Mammary epithelial cell (primary cell): ENCODE measurements at places on chromosomes 6 and 20. TPM values are rescaled to one million over a fixed set of nuclear protein-coding genes. Genes with fewer than 3 reads are reported as not detected.

GRCh38 chr6:34005901-34006531 lies 139.9 kb downstream of the GRM4 start:
- no peak for DNase-seq

DNA sequence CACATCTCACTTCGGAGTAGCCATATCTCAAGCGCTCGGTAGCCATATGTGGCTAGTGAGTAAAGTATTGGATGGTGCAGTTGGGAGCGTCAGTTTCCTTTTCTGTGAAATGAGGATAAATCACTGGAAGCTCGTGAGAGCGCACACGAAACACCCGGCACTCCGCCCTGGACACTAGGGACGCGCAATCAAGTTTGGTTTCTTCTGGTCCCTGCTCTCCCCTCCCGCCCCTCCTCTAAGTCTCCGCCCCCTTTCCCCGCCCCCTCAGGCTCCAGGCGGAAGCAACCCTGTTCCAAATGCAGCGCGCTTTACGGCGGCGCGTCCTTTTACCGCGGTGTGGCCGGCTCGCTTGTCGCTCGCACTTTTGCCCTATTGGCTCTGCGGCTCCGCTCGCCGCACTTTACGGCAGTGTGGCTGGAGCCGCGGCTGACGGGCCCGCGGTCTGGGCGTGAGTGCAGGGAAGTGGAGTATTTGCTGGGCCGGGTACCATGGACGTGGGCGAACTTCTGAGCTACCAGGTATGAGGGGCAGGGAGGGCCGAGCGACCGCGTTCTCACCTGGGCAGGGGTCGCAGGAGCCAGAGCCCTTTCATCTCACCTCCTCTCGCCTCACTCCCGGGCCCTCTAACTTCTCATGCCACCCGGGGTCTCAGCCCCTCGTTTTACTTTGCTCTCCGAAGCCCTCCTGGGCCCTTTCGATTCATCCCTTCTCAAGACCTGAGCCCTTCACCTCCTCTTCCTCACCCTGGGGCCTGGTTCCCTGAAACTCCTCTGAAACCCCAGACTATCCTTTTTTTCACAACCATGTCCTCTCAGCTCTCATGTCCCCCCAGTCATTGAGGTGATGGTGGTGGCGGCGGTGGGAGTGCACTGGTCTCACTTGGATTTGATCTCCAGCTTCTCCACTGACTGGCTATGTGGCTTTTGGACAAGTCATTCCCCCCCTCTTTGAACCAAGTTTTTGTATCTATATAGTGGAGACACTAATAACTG lies at the start of gene CTNNBL1:
TSS of gene CTNNBL1 (plus strand) at position 396 of the 992 bp plus-strand sequence. CDS start at position 489, 93 bp downstream.
- DNase-seq = peak; percentile 97

- no peak for DNase-seq
Observed at GRCh38 chr6:24321538-24322162, 36.2 kb downstream of the DCDC2 start.

- no peak for DNase-seq
Observed at GRCh38 chr6:159682295-159682694, 10.7 kb downstream of the SOD2 start.

- peak; percentile 2 for DNase-seq
Observed at GRCh38 chr6:146297815-146298214, 245.8 kb upstream of the RAB32 start.

- peak; percentile 93 for DNase-seq
Observed at GRCh38 chr6:5125152-5126006, 40.2 kb downstream of the PPP1R3G start.

GRCh38 chr20:44182135-44182765 lies 4.7 kb downstream of the JPH2 start:
- DNase-seq = no peak

DNA sequence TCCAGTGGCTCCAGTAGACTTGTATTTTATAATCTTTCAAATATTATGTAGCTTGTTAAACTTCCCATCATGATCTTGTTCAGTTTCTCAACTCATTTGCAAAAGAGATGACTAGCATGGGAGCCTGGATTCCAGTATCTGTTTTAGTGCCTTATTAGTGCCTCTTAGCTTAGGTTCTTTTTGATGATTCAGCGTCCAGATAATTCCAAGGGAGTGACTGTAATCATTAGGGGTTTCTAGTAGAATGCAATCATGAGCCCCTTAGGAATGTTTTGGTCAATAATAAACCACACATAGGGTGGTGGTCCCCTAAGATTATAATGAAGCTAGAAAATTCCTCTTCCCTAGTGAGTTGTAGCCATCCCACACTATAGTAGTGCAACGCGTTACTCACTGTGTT lies 7.0 kb downstream of the CD2AP start:
- DNase-seq = peak; percentile 87

GRCh38 chr20:63121246-63121645 lies 94.7 kb downstream of the YTHDF1 start:
- DNase-seq = no peak

GRCh38 chr6:106113256-106113959 lies 27.3 kb downstream of the PRDM1 start:
- DNase-seq = no peak

DNA sequence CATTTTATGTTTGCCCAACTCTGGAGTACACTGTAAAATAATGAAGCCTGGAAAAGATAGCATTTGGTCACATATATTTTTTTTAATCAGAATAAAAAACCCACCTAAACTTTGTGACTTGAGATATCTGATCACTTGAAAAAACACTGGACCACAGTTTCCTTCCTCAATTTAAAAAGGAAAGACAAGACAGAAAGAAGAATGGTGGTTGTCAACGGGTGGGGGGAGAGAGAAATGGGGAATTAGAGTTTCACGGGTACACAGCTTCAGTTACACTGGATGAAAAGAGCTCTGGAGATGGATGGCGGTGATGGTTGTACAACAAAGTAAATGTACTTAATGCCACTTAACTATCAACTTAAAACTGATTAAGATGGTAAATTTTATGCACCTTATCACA lies 14.7 kb upstream of the DST start:
- DNase-seq = no peak

DNA sequence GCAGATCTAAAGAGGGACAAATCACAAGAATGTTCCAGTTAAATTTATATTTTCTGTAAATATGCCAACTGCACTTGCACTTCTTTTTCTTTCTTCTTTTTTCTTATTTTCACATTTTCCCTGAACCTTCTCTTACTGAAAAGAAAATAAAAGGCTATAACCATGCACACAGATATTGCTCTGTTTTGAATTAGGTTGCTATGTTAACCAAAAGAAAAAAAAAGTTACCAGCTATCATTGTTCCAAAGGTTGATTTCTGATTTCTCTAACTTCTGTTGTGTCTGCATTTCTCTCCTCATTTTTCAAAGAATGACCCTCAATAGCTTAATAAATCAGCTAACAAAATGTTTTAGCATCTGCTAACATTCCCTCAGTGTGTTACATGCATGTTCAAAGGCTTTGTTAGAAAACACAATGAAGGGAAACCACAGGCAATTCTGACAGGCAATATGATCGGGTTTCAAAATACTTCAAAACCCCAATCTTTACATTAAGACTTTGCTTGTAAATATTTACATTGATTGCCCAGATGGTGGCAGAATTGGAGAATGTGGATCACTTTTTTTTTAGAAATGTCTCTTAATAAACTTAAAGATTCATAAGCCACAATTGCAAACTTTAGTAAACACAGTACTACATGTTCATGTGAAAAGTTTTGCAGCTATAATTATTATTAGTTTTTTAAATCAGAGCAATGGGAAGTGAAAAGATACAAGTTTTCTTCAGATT lies 928.3 kb upstream of the FLRT3 start:
- DNase-seq = no peak

DNA sequence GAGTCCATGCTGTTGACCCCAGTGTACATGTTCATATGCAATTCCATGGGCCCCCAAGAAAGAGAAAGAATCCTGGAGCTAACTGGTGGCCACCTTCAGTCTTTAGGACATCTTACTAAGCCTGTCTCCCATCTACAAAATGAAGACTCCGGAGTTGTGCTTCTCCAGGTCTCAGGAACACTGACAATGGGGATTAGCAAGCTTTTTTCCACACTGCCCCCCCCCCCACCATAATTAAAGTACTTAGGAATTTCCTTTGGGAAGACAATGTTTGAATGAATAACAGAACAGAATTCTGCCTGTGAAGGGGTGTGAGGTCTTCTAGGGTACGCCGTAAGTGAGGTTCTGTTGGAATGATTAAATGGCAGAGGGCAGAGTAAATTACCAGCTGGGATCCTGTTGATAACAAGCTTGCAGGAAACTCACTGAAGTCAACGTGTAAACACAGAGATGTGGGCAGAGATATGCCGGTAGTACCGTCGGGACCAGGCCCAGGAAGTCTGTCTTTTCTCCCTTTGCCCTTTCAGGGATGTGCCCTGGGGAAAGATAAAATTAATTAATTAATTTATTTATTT lies 63.1 kb downstream of the ANKRD6 start:
- DNase-seq = no peak

DNA sequence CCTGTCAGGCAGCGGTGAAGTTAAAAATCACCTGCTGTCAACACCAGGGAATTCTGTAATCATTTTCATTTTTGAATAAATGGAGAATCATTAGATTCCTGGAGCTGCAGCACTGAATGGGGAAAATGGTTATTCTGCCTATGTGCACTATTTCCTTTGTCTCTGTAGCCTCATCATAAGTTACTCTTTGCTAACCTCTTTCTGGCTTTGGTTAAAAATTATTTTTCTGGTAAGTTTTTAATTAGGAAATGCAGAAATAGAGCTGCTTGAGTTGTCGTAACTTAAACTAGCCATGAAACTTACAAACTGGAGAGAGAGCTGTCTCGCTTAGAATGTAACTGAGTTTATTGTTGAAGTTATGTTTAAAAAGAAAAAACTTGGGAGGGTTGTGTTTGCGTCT lies 28.8 kb downstream of the ZFAND3 start:
- no peak for DNase-seq

- DNase-seq = no peak
Observed at GRCh38 chr6:158774717-158775449, 44.3 kb downstream of the EZR start.

DNA sequence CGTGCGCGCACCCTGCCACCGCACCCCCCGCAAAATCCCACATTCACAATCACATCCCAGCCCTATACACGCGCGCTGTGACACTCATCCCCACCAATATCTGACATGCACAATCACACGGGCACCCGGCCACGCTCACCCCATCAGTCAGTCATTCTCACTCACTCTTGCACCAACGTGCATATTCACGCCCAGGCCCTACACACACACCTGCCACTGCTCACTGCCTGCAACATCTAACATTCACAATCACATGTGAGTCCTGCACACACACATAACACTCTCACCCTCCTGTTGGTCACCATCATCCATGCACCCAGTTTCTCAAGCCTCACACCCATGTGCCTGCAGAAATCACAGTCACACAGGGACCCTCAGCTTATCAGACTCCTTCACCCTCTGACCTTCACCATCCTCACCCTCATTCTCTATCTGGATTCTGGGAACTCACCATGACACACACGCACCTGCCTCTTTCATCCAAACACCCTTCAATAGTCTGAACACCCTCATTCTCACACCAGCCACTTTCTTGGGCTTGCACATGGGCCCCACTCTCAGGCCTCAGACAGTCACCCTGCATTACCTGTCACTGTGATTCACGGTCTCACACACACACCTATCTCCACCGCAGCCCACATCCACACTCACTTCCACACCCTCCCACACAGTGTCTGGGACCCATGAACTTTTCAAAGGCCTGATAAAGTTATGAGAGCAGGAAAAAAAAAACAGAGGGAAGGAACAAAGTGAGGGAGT lies 748 bp upstream of the ATP9A start:
- no peak for DNase-seq

GRCh38 chr20:14401479-14402138 lies 64.2 kb upstream of the FLRT3 start:
- DNase-seq = no peak

- DNase-seq = no peak
Observed at GRCh38 chr6:51805517-51805916, 281.9 kb downstream of the PKHD1 start.

DNA sequence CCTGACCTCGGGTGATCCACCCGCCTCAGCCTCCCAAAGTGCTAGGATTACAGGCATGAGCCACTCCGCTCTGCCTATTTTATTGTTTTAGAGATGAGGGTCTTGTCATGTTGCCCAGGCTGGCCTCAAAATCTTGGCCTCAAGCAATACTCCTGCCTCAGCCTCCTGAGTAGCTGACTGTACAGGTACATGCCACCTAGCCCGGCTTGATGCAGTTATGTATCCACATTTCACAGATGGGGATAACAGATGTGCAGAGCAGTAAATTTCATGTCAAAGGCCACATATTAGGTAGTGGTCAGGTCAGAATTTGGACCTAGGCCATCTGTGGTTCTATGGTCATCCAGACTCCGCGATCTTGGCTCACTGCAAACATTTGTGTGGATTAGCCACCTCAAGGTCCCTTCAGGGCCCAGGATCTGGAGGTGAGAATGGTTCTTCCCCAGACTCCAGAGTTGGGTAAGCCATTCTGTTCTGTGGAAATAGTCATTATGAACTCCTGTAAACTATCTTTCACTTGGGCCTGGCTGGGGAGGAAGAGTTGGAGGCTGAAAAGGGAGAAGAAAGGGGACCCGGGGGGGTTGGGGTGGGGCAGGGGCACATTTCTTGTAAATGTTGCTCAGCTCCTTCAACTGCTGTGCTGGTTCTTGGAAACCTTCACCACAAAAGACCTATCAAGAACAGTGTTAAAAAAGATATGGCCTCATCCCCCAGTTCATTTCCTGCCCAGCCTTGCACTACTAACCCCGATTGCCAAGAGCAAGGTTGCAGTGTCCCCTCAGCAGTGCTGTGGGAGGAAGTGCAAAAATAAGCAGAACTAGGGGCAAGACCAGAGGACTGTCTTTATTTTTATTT lies 13.0 kb downstream of the PIM1 start:
- no peak for DNase-seq

- DNase-seq = no peak
Observed at GRCh38 chr6:13452346-13453117, 34.9 kb downstream of the GFOD1 start.

DNA sequence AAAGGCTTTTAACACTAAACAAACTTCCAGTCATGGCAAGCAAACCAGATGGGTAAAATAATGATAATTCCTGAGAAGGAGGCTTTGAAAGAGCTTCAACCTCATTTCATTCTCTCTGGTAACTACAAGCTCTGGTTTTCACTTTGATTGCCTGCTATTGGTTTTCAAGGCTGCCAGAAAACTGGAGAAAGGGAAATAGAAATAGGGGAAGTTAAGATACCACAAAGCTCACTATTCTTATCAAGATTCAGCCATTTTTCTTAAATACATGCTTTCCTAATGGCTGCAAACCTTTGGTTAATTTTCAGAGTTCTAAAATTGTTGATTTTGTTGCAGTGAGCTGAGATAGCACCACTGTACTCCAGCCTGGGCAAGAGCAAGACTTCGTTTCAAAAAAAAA lies 42.5 kb upstream of the NELFCD start:
- DNase-seq = no peak

- DNase-seq = peak; percentile 8
Observed at GRCh38 chr6:127496471-127496870, 22.7 kb downstream of the MTCL3 start.

Gene NKX2-2
- not detected in 2 replicates for total RNA-seq

Gene ADGRF1
- total RNA-seq = 31.5 and 79.4 TPM in 2 replicates

Gene MAP7
- 39.0 and 44.1 TPM in 2 replicates for total RNA-seq

Gene SLC26A8
- not detected in 2 replicates for total RNA-seq

Gene EDN3
- not detected in 2 replicates for total RNA-seq

Gene NR2E1
- 0.14 and 0.24 TPM in 2 replicates for total RNA-seq

Gene ZNF512B
- 9.2 TPM for total RNA-seq

Gene SLC16A10
- total RNA-seq = not detected in 2 replicates

Gene GNAS-AS1
- 0.13 and 0.73 TPM in 2 replicates for total RNA-seq

Gene RSPH3
- 12.2 TPM for total RNA-seq

Gene IMPG1
- not detected for total RNA-seq

Gene LCA5
- 4.8 and 6.8 TPM in 2 replicates for total RNA-seq
